ENCODE measurements at places on chromosomes 13 and 19. TPM values are rescaled to one million over a fixed set of nuclear protein-coding genes. Genes with fewer than 3 reads are reported as not detected.

The NEK3 gene
- total RNA-seq: 9.0 TPM

The ZNF490 gene
- 1.1 TPM for total RNA-seq

The SLC25A41 gene
- 0.14 TPM for total RNA-seq

The DAND5 gene
- 0.06 TPM for total RNA-seq

The MYPOP gene
- total RNA-seq: 10.4 TPM

The DMKN gene
- 31.6 TPM for total RNA-seq

The SIGLEC8 gene
- not detected for total RNA-seq

The ZNF606 gene
- 2.9 TPM for total RNA-seq

The CERS4 gene
- total RNA-seq: 3.1 TPM

The IRGC gene
- not detected for total RNA-seq

The ZNF177 gene
- total RNA-seq: 0.61 TPM

The CABP5 gene
- not detected for total RNA-seq

The NMRK2 gene
- total RNA-seq: not detected

The MAST3 gene
- total RNA-seq: 2.2 TPM

The TBXA2R gene
- total RNA-seq: 1.1 TPM

The STOML3 gene
- total RNA-seq: not detected

The CEACAM1 gene
- 1.1 TPM for total RNA-seq

The ETFB gene
- total RNA-seq: 230 TPM

The GIPR gene
- total RNA-seq: 2.3 TPM

The KISS1R gene
- total RNA-seq: 0.43 TPM

The NFKBIB gene
- 59.1 TPM for total RNA-seq

The PODNL1 gene
- total RNA-seq: 1.2 TPM

The CD79A gene
- 0.92 TPM for total RNA-seq

The NCR1 gene
- not detected for total RNA-seq

The ZNF99 gene
- total RNA-seq: not detected

The ZNF358 gene
- total RNA-seq: 17.7 TPM

The EGLN2 gene
- total RNA-seq: 97.3 TPM

The TMTC4 gene
- total RNA-seq: 10.1 TPM

The SIGLECL1 gene
- total RNA-seq: not detected

The CALR gene
- 578 TPM for total RNA-seq

The ZNF69 gene
- total RNA-seq: not detected

The CCDC61 gene
- total RNA-seq: 3.4 TPM

The CIC gene
- 53.9 TPM for total RNA-seq

The LIM2 gene
- total RNA-seq: not detected

The SBK2 gene
- total RNA-seq: 1.8 TPM

The VSTM2B gene
- 0.09 TPM for total RNA-seq

The TMEM161A gene
- total RNA-seq: 26.3 TPM

The TTC9B gene
- total RNA-seq: 0.32 TPM

The N4BP2L2 gene
- total RNA-seq: 21.7 TPM

The MAMSTR gene
- total RNA-seq: 0.30 TPM

The ZNF66 gene
- not detected for total RNA-seq

The NANOS3 gene
- total RNA-seq: 1.3 TPM

The LRRC63 gene
- total RNA-seq: not detected

The SMARCA4 gene
- total RNA-seq: 9.8 TPM

The IZUMO2 gene
- not detected for total RNA-seq

The FGF22 gene
- 0.26 TPM for total RNA-seq

The MAG gene
- total RNA-seq: not detected

The KCTD12 gene
- total RNA-seq: 1.7 TPM

The DIAPH3 gene
- total RNA-seq: 6.7 TPM

The ATP4B gene
- not detected for total RNA-seq

The SERP2 gene
- not detected for total RNA-seq

The PNMA8A gene
- total RNA-seq: 9.1 TPM

The TEKTIP1 gene
- not detected for total RNA-seq

The GTF2F1 gene
- 63.5 TPM for total RNA-seq

The LAIR1 gene
- total RNA-seq: 0.21 TPM

The SCN1B gene
- total RNA-seq: 19.2 TPM

The FPR3 gene
- not detected for total RNA-seq

Data from A549 treated with dexamethasone at 1 μM for 4 hours (cell line).